DMS79 (cell line): ENCODE measurements at places on chromosomes 5 and 9.

GRCh38 chr9:99107421-99107820 lies 2.5 kb downstream of the TGFBR1 start:
- DNase-seq, result no peak

GRCh38 chr5:77744116-77744515 lies 32.0 kb downstream of the TBCA start:
- DNase-seq, result no peak

GRCh38 chr5:92206681-92207080 lies 823.6 kb upstream of the ARRDC3 start:
- no peak for DNase-seq

DNA sequence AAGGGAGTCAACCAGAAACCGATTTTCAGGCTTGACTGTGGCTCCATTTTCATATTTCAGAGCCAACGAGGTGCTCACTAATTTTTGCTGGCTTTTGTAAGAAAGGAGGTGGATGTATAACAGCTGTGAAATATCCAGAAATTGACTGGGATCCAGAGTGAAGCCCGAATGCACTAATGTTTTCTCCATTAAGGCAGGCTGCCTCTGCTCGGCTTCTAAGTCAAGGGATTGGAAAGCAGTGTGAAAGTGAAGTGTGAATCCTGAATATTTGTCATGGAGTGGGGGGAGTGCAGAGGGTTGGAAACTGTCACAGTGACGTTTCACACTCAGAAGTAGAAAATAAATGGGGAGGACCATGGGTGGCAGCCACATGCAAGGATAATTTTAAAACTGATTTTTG lies 237.4 kb downstream of the GOLPH3 start:
- DNase-seq, result no peak

DNA sequence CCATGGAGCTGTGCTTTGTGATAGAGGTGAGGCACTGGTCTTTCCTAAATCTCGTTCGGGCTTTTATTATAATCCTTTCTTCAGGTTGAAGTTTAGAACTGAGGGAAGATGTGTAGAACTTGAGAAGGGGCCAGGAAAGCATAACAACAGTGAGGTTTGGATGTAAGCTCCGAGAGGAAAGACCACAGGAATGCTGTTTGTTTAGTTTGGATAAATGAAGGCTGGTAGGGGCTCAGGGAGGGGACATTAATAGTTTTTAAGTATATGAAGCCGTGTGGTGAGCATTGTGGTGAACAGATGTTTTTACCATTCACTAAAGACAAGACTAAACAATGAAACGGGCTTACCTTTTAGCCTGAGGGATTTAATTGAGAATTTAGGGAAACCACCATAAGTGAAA lies 130.8 kb downstream of the ARHGAP26 start:
- no peak for DNase-seq

GRCh38 chr5:14439087-14439871 lies 142.3 kb upstream of the OTULINL start:
- DNase-seq, result no peak

DNA sequence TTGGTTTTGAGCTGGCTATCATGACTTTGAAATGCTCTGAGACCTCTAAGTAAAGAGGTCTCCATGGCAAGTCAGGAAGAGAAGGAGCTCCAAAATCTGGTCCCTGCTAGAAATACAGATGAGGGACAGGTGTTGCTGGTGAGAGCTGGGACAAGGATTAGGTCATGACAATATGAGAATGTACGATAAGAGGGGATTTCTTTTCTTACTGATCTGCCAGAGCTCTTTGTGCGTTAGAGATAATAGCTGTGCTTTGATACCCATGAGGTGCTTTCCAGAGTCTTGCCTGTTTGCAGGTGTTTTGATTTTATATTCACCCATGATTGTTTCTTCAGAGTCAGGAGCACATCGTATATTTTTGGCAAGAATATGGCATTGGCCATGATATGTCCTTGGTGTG lies 56.5 kb downstream of the ANKRD33B start:
- no peak for DNase-seq
